Uterine smooth muscle cell (primary cell): ENCODE measurements at places on chromosomes 2 and 18. TPM values are rescaled to one million over a fixed set of nuclear protein-coding genes. Genes with fewer than 3 reads are reported as not detected.

Gene ASPRV1
- total RNA-seq = 0.11 and 0.12 TPM in 2 replicates

Gene ALPP
- total RNA-seq = not detected in 2 replicates

Gene TMEM178A
- 0.22 and 1.4 TPM in 2 replicates for total RNA-seq

Gene UPP2
- not detected in 2 replicates for total RNA-seq

Gene MROH2A
- not detected in 2 replicates for total RNA-seq

Gene CFAP65
- total RNA-seq = not detected in 2 replicates

Gene NETO1
- total RNA-seq = not detected in 2 replicates

Gene TBR1
- total RNA-seq = not detected in 2 replicates

Gene LYPD6B
- total RNA-seq = not detected in 2 replicates

Gene SKA1
- 9.9 and 24.3 TPM in 2 replicates for total RNA-seq

Gene PTPN2
- 22.4 and 24.2 TPM in 2 replicates for total RNA-seq

Gene DIPK1C
- not detected in 2 replicates for total RNA-seq

Gene UGT1A5
- total RNA-seq = not detected in 2 replicates

Gene KRTCAP3
- total RNA-seq = not detected in 2 replicates

Gene TMEM37
- total RNA-seq = 0.12 TPM in 1 of 2 replicates, not detected in the other

Gene TUBA3E
- not detected in 2 replicates for total RNA-seq

Gene PKDCC
- 55.4 and 56.6 TPM in 2 replicates for total RNA-seq

Gene LONRF2
- 6.5 and 7.6 TPM in 2 replicates for total RNA-seq

Gene ADAM23
- 9.9 and 10.5 TPM in 2 replicates for total RNA-seq
